ENCODE measurements at places on chromosomes 1 and 21.

DNA sequence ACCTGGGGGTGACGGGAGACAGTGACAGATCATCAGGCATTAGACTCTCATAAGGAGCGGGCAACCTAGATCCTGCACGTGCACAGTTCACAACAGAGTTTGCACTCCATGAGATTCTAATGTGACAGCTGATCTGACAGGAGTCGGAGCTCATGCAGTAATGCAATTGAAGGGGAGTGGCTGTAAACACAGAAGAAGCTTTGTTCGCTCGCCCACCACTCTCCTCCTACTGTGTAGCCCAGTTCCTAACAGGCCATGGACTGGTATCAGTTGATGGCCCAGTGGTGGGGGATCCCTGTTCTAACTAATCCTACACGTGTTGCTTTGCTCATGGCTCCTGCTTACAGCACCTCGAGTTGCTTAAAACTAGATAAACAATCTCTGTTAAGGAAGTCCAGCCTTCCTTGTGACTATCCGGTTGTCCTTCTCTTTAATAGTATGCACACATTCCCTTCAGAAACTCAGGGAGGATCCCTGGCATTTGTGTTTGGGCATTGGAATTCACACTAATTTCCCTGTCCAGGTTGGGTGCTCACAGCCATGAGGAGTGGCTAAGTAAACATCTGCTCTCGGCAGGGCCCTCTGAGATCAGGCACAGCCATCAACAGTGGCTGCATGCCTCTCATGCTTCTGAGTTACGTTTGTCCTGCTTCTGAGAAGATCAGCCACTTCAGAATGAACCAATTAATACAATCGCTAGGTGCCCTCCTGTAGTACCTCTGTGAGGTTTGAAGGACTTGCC is 21.1 kb upstream of the F3 start:
- no peak for DNase-seq

DNA sequence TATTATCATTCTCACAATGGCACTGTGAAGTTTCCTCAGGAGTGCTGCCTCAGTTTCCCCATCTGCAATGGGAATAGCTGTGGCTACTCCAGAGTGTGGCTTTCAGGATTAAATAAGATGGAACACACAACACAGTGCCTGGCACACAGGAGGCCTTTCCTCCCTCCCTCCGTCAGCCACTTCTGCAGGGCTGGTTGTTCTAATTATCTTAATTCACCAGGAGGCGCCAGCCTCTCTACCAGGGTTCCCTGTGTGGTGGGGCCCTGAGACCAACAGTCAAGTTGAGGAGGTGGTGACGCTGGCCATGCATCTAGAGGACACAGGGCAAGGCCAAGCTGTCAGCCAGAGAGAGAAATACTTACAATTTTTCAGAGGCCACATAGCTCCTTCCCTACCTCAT is 6.3 kb upstream of the FOXO6 start:
- no peak for DNase-seq

- DNase-seq = no peak
Observed at GRCh38 chr1:10648689-10649516, 147.5 kb downstream of the CASZ1 start.

DNA sequence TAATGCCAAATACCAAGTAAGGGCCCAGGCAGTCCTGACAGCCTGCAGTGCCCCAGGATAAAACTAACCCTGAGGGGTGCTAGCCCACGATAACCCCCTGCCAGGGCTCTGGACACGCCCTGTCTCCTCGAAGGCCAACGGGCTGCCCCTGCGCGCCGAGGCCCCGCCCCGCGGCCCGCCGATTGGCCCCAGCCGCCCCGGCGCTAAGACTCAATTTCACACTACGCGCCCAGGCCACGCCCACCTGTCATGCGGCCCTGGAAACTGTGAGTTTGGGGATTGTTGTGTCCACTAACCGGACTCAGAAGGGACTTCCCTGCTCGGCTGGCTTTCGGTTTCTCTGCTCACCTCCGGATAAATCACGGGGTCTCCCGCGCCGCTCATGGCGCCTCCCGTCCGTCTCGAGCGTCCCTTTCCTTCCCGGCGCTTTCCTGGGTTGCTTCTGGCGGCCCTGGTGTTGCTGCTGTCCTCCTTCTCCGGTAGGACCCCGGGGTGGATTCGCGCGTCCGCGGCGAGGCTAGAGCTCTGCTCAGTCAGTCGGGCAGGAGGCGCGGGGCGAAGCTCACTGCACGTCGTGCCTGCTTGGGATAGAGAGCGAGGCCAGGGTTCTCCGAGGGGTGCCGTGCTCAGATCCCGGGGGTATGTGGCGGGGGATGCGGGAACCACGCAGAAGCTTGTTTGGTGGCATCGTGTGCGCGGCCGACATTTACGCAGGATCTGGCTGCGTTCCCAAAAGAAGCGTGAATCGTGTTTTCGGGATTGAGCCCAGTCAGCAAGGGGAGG is at the start of gene CR1L:
TSS of gene CR1L (plus strand) at position 282 of the 783 bp plus-strand sequence. CDS start at position 383, 101 bp downstream.
- peak; percentile 42 for DNase-seq

GRCh38 chr1:187634940-187635339 is 806.2 kb downstream of the PLA2G4A start:
- no peak for DNase-seq

DNA sequence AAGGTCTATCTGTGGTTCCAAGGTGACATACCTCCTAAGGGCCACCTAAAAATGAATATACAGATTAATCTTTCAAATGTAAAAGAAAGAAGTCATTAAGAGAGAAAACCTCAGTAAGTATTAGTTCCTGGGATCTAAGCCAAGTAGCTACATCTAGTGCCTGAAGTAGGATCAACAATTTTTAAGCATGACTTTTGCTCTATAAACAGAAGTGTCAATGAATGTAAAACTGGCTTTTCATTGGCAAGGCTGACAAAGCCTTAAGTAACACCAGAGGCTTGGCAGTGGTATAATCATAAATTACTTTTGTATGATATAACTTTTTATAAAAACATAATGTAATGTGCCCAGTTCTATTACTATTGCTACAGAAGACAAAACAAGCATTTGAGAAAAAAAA is 12.2 kb upstream of the ACADM start:
- DNase-seq = no peak

DNA sequence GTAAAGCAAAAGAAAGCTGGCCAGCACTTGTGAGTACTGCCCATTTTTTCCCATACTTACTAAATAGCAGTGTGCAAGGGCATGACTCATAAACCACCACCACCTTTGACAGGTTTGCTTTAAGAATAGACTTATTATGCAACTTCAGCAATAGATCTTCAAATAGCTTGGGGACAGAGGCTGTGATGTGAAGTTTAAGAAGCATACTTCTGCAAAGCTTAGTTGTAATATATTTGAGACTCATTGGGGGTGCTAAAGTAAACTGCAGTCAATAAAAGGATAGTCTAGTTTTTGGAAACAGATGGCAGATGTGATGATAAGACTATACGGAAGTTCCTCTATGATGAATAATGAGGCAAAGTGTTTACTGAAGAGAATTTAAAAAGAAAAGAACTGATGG is 210.0 kb downstream of the PLA2G4A start:
- DNase-seq = no peak

DNA sequence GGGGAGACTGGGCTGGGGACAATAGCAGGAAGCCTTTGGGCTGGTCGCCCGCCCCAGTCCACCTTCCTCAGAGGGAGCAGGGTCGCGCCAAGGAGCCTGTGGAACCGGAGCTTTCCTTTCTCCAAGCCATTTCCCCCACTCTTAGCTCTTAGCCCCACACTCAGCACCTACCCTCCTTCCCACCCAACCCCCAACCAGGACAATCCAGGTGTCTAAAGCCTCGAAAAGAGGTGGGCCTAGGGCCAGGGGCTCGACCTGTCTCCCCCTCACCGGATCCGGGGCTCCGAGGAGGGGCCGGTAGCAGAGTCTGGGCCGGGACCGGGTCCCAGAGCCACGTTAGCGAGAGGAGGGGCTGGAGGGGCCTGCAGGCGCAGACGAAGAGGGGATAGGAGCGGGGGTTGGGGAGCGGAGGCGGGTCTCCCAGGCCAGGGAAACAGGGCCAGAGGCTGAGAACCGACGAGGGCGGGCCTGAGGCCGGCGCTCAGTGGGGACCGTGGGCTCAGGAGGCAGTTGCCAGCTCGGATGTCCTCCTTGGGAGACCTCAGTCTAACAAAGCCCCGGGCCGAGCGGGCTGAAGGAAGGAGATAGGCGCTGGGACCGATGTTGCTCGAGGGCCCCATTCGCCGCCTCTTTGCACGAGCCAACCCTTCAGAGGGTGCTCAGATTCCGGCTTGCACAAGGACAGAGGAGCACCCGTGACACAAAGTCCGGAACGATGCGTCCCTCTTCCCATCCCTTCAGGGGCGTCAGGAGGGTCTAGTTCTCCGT is 943 bp downstream of the SEMA6C start:
- no peak for DNase-seq

DNA sequence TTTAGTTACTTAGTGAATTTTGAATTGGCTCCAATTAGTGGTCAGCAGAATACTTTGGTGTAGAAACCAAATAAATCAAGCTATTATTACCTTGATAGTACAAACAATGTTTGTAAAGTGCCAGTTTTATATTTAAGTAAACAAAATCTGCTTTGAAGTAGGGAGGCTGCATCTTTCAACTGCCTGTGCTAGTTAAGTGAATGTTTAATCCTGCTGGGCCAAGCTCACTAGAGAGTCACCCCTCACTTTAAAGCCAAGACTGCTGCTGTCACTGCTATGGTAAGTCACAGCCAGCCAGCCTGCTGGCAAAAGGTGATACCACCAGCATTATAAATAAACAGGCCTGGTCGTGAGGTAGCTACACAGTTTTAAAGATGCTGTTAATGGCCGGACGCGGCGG is 10.3 kb upstream of the CFAP126 start:
- DNase-seq = no peak
